NCI-H1092 (cell line): ENCODE measurements at places on chromosomes 12 and 14.

DNA sequence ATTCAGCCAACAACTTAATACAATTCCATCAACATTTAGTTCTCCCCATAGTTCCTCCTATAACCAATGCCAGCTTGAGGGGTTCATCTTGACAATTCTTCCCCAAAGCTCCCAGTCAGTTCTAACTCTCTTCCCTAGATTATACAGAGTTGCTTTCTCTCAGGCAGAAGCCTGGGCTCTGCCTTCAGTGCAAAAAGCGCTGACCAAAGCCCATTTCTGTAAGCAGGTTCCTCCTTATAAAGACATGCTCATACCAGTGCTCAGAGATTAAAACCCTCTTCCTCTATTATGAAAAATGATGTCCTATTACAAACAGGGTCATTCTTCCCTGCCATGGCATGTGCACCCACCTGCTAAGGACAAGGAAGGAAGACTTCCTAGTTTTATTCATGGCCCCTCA is 16.2 kb downstream of the SPIC start:
- no peak for DNase-seq

- no peak for DNase-seq
Measured at GRCh38 chr14:84152452-84152851, 1377.5 kb upstream of the FLRT2 start.

DNA sequence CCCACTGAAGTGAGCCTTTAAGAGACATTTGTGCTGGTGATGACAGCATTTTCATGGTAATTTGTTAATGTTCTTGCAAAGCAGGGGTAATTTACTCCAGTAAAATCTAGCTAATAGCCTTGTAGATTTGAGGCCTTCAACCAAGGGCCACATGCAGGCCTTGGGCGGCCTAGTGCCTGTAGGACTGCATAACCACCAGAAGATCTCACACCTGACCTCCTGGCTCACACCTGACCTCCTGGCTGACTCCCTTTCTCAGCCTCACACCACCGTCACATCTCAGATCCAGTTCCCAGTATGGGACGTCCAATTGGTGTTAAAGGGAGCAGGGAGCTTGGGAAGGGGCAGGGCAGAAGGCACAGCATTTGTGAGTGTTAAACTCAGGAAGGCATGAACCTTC is 26.9 kb downstream of the C12orf42 start:
- no peak for DNase-seq

DNA sequence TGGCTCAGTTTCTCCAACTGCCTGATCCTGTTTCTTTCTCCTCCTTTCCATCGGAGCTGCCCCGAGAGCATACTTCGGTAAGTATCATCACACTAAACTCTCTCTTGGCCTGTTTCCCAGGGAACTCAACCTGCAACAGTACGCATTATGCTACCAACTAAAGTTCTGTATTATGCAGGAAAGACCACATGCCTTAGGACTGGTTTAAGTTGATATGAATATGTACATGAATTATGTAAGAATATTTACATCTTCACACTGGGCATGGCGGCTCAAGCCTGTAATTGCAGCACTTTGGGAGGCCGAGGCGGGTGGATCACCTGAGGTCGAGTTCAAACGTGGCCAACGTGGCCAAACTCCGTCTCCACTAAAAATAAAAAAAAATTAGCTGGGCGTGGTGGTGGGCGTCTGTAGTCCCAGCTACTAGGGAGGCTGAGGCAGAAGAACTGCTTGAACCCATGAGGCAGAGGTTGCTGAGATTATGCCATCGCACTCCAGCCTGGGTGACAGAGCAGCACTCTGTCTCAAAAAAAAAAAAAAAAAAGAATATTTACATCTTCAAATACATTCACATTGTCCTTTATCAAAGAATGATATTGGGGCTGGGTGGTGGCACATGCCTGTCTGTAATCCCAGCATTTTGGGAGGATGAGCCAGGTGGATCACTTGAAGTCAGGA is 31.9 kb upstream of the VPS33A start:
- no peak for DNase-seq

GRCh38 chr12:69151254-69151764 is 88.1 kb upstream of the CPSF6 start:
- DNase-seq = no peak

GRCh38 chr12:31021809-31022494 is 51.7 kb upstream of the DDX11 start:
- no peak for DNase-seq

DNA sequence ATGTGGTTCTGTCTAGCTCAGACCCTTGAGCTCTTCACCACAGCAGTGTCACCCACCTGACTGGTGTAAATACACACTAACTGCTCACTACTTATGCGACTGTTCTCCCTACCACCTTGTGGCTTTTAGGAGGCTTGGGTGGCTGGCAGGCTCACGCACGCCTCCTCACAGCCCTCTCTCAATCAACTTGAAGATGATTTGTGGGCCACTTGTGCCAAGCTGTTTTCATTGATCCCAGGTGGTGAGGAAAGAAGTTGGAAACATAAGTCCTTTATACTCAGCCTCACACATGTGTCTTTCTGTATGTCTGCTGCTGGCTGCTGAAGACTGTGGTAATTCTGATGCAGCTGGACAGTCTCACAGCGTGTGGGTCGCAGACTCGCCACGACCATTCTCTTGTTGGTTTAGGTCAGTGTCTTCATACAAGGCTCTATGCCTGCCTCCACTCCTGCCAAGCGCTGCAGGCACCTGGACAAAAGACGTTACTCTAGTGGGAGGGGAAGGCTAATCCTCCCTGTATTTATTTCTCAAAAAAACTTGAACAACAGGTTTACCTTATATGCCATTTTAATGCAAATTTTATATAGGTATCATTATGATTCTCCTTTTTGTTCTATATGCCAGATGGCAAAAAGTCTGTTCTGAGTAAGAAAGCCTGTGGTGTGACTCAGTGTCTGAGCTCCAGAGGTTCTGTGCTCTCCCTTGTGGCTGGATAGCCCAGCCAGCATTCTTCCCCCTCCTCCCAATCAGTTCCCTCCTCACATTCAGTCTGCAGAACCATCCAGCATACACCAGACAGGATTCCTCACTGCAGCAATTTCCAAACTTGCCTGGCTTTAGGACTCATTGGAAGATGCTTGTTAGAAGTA is 115.6 kb downstream of the DIP2B start:
- DNase-seq = peak; percentile 5

DNA sequence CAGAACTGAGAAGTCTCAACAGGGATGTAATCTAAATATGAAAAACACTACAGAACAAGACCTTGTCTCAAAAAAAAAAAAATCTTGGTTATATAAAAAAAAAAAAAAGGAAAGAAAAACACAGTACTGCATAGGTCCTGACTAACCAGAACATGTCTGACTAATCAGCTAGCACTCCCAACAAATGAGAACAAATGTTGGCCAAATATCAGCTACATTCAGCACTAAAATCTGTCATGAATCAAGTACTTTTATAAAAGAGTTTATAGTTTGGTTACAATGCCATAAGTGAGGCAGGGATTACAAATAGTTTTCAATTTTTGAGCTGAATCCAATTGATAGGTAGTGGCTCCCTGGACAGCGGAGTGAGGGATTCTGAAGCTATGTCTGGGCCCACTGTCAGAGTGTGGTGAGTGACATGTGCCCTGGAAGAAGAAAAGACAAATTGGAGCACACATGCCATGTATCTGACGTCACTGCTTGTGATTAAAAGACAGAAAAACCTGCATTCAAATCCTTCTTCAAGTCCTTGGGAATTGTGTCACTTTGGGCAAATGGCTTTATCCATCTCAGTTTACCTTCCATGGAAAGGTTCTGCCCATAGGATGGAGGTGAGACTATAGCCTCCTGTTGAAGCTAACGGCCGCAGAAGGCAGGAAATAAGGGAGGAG is 5.6 kb upstream of the FAM234B start:
- no peak for DNase-seq

- DNase-seq = no peak
Measured at GRCh38 chr14:93993382-93993781, 3.7 kb upstream of the CCDC197 start.

- DNase-seq = no peak
Measured at GRCh38 chr12:128483526-128484255, 216.7 kb downstream of the TMEM132C start.

DNA sequence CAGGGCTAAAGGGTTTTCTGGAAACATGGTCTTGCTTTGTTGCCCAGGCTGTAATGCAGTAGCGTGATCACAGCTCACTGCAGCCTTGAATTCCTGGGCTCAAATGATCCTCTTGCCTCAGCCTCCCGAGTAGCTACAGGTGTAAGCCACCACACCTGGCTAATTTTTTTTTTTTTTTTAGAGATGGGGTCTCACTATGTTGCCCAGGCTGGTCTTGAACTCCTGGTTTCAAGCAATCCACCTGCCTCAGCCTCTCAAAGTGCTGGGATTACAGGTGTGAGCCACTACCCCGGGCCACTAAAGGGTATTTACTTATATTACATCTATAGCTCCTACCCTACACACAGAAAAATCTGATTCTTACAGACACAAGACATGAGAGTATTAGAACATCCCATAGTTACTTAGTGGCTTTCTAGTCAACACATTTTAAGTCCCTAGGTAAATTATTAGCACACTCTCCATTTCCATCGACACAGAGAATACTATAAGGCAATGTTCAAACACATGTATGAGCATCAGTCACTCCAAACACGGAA is 6.2 kb upstream of the DCAF11 start:
- DNase-seq = no peak

DNA sequence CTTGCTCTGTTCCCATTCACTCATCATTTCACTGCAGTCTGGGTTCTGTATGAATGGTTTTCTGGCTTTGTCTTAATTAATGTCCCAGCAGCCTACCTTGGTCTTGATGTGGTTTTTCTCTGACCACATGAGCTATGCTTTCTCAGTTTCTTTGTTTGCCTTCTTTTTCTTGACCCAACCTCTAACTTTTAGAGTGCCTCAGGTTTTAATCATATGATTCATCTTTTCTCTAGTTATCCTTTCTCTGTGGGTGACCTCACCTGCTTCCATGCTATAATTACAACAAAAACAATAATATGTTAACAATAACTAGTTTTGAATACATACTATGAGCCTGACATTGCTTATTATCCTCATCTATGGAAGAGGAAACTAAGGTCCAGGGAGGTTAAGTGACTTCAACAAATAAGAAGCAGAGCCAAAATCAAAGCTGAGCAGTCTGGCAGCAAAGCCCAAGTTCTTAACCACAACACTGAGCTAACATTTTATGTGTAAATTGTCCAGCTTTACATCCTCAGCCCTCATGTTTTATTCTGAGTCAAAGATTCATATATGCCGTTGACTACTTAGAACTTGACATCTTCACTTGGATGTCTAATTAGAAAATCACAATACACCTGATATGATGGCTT is 4.7 kb upstream of the EPYC start:
- no peak for DNase-seq

DNA sequence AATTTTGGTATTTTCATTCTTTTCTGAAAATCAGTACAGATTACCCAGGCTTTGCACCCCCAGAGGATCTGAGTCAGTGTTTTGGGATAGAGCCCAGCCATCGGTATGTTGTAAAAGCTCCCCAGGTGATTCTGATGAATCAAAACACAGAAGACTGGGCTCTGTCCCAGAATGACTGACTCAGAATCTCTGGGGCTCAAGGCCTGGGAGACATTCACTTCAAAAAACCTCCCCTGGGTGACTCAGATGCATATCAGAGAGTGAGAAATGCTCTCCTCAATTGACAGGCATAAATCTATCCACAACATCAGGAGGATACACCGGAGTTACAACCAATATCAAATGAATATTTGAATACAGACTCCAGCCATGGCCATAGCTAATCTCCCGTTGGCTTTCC is 32.6 kb downstream of the SLC35F4 start:
- no peak for DNase-seq
